ENCODE measurements at places on chromosomes 4 and X.

- DNase-seq: no peak
Measured at GRCh38 chrX:119417842-119418241, 18.7 kb downstream of the SLC25A43 start.

DNA sequence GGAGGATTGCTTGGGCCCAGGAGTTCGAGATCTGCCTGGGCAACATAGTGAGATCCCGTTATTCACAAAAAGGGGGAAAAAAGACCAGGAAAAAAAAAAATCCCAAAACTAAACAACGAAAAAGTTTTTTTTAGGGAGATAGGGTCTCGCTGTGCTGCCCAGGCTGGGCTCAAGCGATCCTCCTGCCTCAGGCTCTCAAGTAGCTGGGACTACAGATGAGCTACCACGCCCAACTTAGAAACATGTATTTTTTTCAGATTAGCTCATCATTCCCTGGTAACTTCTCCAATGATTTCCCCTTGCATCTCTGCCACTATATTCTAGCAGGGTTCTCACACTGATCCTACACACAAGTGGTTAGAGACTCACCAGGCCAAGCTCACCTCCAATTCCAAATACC is 24.4 kb upstream of the IRAK1 start:
- no peak for DNase-seq

DNA sequence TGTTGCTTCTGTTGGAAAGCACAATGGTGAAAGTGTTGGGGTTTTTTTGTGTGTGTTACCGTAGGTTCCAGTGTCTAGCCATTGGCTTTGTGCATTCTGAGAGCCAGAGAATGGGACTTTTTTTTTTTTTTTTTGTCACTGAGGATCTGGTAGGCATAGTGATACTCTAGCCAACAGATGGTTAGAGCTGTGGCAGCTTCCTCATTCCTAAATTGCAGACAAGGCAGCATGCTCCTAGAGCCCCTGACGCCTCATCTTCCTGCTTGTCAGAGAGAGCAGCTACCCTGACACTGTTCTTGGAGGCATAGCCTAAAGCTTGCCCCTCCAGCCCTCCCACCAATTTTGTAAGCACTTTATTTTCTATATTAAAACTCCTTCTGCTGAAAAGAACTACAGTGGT is 27.0 kb downstream of the ARHGEF9 start:
- no peak for DNase-seq

DNA sequence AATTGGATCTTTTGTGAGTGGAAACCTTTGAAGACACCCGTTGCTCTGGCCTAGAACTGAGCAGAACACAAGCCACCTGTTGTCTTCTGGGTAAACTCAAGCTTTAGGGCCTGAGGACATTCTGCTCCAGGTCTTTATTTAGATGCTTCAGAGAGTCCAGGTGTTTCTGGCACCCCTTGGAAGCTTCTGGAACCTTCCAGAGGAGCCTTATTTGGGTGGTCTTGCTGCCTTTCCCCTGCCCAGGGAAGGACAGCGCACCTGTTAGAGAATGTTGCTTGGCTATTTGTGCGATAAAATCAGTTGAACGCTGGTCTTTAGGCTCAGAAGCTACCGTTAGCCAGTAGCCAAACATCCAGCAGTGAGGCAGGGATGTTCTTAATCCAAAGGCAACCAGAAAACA is 3.0 kb downstream of the ZNF275 start:
- no peak for DNase-seq

- DNase-seq: no peak
Measured at GRCh38 chr4:100049872-100050271, 99.8 kb upstream of the H2AZ1 start.

DNA sequence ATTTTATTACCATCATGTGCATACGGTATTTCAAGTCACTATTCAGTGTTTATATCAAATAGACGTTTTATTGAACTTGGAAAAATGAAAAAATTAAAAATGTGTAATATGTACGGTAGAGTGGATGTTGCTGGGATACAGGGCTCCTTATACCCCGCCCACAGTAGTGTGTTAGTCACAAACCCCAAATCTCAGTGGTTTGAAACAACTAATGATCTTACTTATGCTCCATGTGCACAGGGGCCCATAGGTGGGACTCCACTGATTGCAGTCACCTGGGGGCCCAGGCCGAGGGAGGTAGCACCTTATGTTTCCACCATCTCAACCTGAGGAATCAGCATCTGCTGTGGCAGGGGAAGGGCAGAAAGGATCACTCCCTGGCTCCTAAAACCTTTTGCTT is 18.1 kb downstream of the LSM6 start:
- no peak for DNase-seq

DNA sequence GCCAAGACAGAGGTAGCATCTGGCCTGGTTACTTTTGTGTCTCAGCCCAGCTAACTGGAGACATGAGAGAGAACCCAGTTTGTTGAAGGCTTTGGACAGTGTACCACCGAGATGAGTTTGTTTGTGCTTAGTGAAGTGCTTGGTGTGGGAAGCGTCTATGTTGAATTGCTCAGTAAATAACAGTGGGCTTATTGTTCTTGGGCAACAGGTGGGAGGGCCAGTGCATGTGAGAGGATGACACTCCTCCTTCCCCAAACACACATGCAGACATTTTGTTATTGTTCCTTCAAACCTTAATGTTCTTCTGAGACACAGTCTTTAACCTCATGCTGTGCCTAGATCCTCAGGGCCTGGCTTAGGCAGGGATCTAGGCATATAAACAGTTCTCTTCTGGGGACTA is 39.7 kb downstream of the MSN start:
- DNase-seq: no peak

DNA sequence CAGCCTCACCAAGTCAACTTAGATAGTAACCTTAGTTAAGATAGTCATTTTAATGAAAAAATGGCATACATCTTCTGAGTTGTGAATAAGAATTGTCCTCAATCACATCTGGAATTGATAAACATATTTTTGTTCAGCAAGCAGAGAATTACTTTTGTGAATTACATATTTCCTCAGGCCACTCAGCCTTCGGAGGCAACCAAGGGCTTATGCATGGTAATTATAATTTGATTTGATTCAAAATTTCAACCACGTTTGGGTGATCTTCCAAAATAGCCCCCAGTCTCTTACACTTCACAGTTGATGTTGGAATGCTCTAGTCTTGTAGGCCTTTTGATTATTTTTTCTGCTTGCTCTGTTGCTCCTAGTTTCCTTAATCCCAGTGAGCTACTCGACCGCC is 63.4 kb downstream of the GALNTL6 start:
- DNase-seq: no peak

DNA sequence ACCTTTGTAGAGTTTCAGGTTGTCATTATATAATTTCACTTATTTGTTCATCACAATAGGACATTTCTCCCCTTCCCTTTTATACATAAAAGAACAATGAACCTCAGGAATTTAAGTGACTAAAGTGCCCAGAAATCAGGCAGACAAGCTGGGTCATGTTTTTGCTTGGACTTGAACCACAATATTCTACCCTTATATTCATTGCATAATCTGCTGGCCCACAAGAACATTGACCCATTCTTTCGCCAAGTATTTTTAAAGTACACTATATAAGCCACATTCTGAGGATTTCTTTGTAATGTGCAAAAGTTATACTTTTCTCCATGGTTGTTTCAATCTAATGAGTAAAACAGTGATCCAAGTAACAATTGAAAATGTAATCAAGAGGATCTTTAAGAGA is 637.5 kb upstream of the SLIT2 start:
- no peak for DNase-seq

- DNase-seq: no peak
Measured at GRCh38 chr4:121464854-121465253, 84.0 kb upstream of the QRFPR start.

- DNase-seq: no peak
Measured at GRCh38 chrX:72634331-72634730, 61.7 kb upstream of the HDAC8 start.

GRCh38 chr4:113060853-113061252 is 11.4 kb downstream of the ANK2 start:
- DNase-seq: no peak

DNA sequence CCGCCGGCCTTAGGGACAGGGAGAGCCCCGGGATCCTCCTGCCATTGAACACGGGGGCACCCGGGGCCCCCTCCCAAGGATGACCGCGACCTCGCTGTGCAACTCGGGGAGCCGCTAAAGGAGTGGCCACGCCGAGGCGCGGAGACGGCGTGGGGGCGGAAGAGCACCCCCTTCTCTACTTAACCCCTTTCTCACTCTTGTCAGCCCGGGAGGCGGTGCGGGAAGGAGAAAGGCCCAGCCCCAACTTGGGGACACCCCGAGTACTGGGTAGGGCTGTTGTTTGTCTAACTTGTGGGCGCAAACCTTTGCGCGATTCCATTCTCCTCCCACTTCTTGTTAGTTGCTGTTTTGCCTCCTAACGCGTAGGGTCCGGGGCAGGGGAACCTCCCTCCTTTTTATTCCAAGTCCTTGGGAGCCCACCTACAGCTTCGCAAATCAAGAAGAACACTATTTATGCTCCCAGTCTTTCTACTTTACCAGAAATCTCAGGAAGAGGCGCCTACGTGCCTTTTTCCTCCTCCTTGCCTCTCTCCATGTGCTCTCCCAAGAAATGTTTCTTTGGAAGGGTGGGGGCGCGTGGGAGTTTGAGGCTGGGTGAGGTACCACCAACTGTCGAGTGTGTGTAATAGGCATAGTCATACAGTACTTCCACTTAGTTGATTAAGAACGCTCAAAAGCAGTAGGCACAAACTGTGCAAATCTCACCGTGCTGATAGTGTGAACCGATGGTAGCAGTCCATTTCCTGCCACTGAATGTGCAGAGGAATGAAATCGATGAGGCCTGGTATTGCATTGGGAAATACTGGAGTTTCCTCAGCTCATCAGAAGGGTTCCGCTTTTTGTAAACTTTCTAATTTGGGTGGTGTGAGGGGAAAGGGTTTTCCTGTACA is 813 bp downstream of the DIAPH2 start:
- DNase-seq: no peak

DNA sequence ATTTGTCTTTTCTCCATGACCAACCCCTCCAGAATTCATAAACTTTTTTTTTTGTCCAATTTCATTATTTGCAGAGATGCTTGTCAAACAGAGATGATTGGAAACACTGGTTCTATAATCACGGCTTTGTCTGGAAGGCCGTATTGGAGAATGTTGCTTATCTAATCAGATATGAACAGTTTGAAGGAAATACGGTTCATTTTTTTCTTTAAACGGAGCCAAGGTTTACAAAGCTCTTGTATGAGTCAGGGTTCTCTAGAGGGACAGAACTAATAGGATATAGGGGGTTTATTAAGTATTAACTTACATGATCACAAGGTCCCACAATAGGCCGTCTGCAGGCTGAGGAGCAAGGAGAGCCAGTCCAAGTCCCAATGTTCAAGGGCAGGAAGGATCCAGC is 1415.8 kb downstream of the C4orf33 start:
- DNase-seq: no peak

GRCh38 chr4:78439328-78439727 is 112.2 kb upstream of the ANXA3 start:
- DNase-seq: no peak

DNA sequence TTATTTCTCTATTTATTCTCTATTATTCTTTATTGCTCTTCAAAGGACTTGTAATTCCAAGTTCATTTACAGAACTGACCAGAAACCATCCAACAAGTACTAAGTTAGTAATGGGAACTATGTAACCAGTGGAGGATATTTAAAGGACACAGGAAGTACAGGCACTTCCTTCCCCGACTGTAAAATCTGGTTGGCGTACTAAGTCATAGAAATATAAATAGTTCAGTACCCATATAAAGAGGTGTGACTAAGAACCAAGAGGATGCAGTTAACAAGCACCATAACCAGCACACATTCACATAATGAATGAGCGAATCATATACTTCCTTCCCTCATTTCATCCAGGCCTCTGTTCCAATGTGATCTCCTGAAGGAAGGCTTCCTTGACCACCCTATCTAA is 3.6 kb upstream of the EIF4E start:
- no peak for DNase-seq

DNA sequence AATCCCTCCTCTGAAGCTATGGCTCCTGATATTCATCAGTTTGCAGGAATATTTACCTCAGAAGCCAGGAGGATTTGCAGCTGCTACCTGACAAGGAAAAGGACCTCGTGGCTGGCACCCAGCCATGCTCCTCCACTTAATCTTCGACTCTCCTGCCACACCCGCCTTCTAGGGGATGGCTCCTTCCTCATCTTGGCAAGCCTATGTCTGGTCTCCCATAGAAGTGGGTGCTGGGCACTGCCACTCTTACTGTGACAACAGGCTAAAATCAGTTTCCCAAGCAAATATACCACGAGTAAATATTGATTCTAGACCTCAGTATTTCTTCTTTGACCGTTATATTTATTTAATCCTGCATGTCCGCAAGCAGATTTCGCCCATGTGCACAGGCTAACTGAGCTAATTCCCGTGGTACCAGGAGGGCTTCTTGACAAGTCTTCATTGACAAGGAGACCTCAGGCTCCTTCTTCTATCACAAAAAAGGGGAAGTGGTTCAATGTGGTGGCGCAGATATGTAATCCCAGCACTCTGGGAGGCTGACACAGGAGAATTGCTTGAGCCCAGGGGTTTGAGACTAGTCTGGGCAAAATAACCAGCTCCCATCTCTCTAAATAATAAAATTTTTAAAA is 52.6 kb upstream of the DCTD start:
- DNase-seq: no peak

Data from SHP77 (cell line).